Hepatocyte (in vitro differentiated cells): ENCODE measurements at places on chromosomes 4 and X. TPM values are rescaled to one million over a fixed set of nuclear protein-coding genes. Genes with fewer than 3 reads are reported as not detected.
A peak's percentile ranks its signal among the peaks of the same experiment; 100 is the strongest.

TSPAN7 gene
- 17.2 and 23.2 TPM in 2 replicates for polyA plus RNA-seq

GAGE12F gene
- not detected in 2 replicates for polyA plus RNA-seq

TKTL2 gene
- not detected in 2 replicates for polyA plus RNA-seq

GRIA3 gene
- 1.9 and 5.0 TPM in 2 replicates for polyA plus RNA-seq

RBMXL3 gene
- polyA plus RNA-seq: not detected in 2 replicates

GPM6B gene
- polyA plus RNA-seq: 6.8 and 10.2 TPM in 2 replicates

ARFIP1 gene
- 21.7 and 28.7 TPM in 2 replicates for polyA plus RNA-seq

PABPC4L gene
- 1.1 and 1.3 TPM in 2 replicates for polyA plus RNA-seq

CFAP99 gene
- 0.09 TPM in 1 of 2 replicates, not detected in the other for polyA plus RNA-seq

DNA sequence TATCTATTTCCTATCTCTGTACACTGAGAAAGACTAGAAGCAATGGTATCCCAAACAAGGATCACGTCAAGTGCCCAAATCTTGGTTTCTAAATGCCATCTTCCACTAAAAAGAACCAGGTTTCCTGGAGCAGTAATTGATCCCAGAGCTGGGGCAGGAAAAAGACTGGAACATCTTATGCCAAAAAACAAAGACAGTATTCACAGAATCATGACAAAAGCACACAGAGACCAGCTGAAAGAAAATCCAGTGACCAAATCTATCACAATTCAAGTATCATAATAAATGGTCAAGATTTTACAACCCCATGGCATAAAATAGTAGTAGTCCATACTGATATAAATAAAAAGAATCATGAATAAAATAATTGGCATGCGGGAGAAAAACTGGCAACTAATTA is 44.9 kb downstream of the CENPC start:
- DNase-seq: no peak

DNA sequence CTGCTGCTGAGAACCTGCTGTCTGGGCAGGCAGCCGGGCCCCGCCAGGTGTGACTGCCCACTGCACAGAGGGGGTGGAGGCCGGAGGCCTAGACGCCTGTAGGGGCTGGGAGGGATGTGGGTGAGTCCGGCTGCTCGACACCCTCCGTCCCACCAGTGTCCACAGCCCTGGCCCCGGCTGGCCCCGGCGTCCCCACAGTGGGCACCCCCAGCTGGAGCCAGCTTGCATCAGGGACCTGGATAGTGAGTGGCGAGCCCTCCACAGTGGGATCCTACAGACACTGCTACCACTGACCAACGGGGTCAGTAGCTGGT is 34.7 kb upstream of the SPON2 start:
- DNase-seq: no peak

DNA sequence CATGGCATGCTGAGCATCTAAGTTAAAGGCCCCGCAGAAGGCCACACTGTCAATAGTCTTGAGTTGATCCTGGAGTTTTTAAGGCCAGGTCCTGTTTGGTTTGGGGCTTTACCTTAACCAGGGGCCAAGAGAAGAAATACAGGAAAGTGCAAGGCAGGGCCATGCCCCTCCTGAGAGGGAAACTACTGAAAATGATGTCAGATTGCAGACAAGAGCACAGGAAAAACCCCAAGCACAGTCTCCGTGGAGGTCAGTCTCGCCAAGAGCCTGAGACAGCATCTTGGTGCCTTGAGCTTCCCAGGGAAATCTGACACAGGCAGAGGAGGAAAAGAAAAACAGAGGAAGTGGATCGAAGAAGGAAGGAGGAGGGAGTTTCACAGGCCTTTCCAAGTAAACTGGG is 32.2 kb upstream of the GATB start:
- no peak for DNase-seq

DNA sequence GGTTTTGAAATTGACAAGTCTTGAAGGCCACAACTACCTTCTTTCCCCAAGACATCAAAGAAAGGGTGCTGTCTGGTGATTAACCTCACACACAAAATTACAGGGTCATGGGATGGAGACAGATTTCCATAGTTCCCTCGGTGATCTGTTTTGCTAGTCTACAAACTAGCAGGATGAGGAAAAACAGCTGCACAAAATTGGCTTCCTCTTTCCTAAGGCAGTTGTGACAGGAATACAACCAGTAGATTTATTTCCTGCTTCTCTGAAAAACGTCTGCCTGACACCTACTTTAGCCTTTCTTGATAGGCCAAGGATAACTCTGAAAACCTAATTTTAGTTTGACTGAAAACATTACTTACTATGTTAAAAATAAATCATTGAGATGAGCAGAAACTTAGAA is 39.6 kb downstream of the DKK2 start:
- no peak for DNase-seq

DNA sequence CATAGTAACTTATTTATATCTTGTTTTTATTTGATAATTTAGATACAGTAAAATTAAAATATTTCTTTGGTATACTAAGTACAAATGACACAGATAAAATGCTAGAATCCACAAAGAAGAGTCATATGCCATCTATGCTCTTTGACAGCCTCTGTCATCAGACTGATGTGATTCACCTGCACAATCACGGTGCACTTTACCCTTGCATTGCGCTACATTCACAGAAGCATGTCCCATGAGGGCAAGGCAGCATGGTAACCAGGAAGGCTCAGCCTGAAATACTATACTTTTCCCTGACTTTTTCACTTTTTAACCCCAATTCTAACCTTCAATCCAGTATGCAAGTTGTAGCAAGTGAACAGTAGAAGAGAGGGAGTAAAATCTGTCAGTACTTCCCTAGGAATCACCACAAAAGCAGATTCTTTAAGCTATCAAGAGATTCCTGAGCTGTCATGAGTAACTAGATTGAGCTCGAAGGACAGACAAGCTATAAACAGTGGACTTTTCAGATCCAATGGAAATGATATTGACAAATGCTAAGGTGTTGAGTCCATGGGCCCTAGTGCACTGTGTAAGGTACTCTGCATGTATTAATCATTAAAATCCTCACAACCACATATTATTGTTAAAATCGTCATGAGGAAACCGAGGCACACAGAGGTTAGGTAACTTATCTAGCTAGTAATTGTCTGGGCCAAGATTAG is 14.2 kb downstream of the SEC24D start:
- peak; percentile 35 for DNase-seq

DNA sequence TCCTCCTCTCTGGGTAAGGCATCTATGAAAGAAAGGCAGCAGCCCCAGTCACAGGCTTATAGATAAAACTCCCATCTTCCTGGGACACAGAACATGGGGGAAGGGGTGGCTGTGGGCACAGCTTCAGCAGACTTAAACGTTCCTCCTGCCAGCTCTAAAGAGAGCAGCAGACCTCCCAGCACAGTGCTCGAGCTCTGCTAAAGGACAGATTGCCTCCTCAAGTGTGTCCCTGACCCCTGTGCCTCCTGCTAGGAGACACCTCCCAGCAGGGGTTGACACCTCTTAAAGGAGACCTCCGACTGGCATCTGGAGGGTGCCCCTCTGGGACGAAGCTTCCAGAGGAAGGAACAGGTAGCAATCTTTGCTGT is 89.9 kb downstream of the EFHC2 start:
- no peak for DNase-seq

DNA sequence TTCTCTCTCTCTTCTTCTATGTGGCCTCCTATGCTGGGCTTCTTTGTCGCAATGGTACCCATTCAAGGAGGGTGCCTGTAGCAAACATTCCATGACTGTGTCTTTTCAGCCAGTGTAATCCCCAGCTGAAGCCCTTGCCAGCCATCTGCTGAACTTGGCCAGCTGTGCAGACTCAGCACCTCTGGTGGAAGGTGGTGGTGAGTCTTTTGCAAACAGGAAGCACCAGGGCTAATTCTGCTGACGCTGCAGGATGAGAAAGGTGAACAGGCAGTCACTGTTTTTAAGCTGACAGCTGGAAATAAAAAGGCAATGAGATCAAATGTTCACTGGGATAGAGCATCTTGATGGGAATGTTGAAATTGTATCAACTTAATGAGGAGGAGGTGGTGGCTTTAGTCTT is 298.7 kb upstream of the CLNK start:
- DNase-seq: peak; percentile 29

GRCh38 chrX:25527156-25527555 is 511.4 kb upstream of the ARX start:
- no peak for DNase-seq

GRCh38 chr4:147206807-147207206 is 261.1 kb upstream of the TTC29 start:
- DNase-seq: no peak

- no peak for DNase-seq
Measured at GRCh38 chrX:134880866-134881265, 109.9 kb upstream of the SMIM10 start.
